ENCODE measurements at places on chromosomes 3 and 15. TPM values are rescaled to one million over a fixed set of nuclear protein-coding genes. Genes with fewer than 3 reads are reported as not detected.

Gene GALNT15
- total RNA-seq, result 0.18 TPM

DNA sequence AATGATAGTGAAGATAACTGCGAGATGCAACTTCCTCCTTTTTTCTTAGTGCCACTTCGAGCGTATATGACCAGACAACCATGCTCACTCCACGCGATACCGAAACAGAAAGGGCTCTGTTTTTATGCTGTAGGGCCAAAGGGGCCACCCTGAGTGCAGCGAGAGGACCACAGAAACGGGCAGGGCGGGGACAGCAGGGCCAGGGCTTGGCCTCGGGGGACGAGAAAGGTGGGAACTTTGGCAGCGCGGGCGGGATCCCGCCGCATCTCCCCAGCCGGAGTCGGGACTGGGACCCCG is 483 bp downstream of the VPS13C start:
- H3K36me3 ChIP-seq, result no peaks in the 10 kb centered on the region
- H3K4me3 ChIP-seq, result peak overlapping the region; percentile 89
- peak; percentile 47 for DNase-seq
- H3K4me1 ChIP-seq, result peaks cover 14% of the 10 kb centered on the region
- H3K27ac ChIP-seq, result peak overlapping the region; percentile 50
- peaks cover 40% of the 10 kb centered on the region for H3K27me3 ChIP-seq

GRCh38 chr15:39188314-39188713 is 392.6 kb upstream of the THBS1 start:
- no peaks in the 10 kb centered on the region for H3K4me1 ChIP-seq
- no peaks in the 10 kb centered on the region for H3K27me3 ChIP-seq
- H3K27ac ChIP-seq, result no peak overlapping the region
- no peak for DNase-seq
- no peak overlapping the region for H3K4me3 ChIP-seq

GRCh38 chr3:48695393-48695753 is 9.7 kb upstream of the NCKIPSD start:
- H3K4me1 ChIP-seq, result peaks cover 29% of the 10 kb centered on the region
- DNase-seq, result peak; percentile 80
- H3K36me3 ChIP-seq, result peaks cover 61% of the 10 kb centered on the region
- H3K27ac ChIP-seq, result peak overlapping the region; percentile 94

- H3K4me1 ChIP-seq, result peaks cover 53% of the 10 kb centered on the region
- H3K36me3 ChIP-seq, result peaks cover 53% of the 10 kb centered on the region
- no peak overlapping the region for H3K4me3 ChIP-seq
- no peak for DNase-seq
- H3K27ac ChIP-seq, result no peak overlapping the region
These were observed 83.8 kb downstream of the PTPRG start for GRCh38 chr3:61645148-61645547.

Data from WTC11 (cell line).